ENCODE measurements at places on chromosomes 13 and 19.

DNA sequence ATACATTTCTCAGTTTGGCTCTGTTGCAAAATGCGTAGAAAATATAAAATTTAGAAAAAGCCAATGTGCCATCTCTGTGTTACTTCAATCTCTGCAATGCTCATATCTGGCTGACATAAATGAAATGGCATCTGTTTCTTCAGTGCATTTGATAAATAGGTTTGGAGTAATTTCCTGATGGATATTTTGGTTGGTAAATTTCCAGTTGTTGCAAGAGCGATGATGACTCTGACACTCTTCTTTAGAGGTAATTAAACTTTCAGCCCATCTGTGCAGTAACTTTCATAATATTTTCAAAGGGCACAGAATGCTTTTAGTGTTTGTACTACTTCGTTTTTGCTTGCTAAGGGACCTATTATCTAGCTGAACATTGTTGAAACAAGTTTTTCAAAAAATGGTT lies 1286.4 kb downstream of the PCDH9 start:
- DNase-seq = no peak

DNA sequence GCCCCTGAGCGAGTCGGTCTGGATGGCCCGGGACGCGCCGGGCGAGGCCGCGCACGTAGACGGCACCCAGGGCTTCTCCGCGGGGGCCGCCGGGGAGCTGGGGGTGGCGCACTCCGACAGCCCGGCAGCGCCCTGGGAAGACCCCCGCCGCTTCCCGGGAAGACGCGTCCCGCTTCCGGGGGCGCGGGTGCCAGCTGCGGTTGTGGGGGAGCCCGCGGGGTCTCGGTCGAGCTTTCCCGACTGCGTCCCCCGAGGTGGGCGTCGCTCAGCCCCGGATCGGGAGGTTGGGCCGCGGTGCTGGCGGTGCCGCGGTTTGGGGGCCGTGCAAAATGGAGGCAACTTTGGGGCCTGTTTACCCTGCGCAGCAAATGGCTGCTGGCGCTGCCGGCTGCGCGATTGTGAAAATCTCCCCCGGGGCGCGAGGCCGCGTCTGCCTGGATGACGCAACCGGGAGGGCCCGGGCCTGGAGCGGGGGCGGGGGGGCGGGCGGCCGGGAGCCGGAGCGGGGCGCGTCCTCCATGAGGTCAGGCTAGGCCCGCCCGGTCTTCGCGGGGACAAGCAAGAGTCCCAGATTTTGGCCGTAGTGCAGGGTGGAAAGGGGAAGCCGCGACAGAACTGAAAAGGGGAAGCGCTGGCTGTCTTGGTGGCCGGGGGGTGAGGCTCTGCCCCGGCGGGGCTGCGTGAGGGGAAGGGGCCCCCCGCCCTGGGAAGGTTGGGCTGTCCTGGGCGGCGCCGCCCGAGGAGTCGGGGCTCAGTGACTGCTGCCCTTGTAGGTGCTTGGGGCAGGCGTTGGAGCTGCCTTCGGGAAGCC lies 11.3 kb downstream of the PEAK3 start:
- peak; percentile 67 for DNase-seq

DNA sequence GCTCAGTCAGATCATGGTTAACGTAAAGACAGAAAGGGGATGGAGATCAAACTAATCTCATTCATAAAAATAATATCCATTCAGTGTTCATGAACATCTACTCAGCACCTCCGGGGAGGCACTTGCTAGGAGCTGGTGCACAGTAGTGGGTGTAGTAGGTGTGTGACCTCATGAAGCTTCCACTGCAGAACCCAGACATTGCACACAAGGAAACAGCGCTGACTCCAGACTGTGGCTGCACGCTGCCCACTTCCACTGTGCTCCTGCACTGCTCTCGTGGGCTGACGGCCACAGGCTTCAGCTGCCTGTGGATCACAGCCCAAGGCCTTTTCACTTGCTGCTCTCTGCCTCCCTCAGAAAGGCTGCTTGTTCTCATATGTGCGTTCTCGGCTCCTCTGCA lies 214.4 kb upstream of the ZNF507 start:
- DNase-seq = no peak

- no peak for DNase-seq
Observed at GRCh38 chr13:69955271-69955670, 152.4 kb upstream of the ATXN8OS start.

GRCh38 chr13:103288114-103288513 lies 221.9 kb upstream of the SLC10A2 start:
- no peak for DNase-seq

DNA sequence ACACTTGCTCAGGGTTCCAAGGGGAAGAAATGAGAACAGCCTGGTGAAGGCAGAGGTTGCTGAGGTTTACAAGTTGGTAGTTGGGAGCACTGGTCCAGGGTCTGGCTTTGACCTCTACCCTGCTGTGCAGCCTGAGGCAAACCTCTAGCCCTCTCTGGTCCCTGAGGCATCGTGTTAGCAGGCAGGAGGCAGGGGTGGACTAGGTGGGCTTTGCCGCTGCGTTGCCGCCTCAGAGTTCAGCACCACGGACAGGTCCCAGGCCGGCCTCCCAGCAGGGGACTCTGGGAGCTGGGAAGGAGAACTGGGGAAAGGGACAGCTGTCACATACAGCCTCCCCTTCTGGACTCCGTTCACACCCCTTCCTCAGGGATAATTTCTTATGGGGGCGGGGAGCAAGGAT lies 3.1 kb downstream of the NCAN start:
- DNase-seq = no peak

DNA sequence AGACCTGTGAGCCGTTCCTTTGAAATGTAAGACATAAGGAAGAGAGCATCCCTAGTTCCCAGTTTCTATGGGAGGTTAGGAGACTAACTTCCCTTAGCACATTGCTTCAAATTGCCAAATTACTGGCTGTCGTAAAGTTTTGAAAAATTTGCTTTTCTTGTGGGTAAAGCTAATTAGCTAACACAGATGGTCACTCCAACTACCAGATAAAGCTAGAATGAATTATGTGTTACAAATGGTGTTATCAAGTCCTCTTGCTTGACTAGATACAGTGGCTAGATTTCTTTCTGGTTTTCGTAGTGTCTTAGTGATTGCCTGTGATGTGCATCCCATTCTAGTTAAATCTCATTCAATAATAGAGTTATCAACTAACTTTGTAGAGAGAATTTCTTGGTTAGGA lies 416.6 kb upstream of the ATXN8OS start:
- no peak for DNase-seq

DNA sequence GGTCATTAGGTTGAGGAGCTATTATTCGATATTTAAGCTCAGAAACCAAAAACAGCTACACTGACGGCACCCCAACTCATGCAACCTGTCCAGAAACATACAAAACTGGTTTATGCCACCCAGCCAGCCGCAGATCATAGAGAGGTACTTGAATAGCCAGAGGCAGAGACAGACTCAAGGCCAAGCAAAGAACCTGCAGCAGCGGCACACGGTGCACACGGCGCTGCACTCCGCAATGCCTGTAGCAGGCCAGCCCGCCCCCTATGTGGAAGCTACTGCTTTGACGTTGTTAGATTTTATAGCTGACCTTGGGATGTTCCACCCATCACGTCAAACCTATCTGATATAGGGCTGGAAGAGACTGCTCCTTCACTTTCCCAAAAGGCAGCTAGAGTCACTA lies 11.9 kb upstream of the DHRS12 start:
- DNase-seq = no peak

DNA sequence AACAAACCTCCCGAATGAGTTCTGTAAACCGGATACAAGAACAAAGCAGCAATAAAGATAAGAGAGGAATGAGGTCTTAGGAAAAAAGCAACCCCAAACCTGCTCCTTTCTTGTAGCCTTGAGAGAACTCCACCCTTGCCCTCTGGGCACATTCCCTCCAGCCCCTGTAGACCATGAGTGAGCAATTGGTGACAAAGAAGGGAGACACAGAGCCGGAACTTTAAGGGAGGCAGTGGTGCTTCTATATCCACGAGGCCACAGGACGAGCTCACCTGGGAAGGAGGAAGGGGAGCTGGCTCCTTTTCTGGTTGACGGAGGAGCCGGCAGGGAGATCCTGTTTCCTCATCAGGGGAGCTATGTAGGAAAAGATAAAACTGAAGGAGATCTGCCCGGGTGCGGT lies 13.0 kb downstream of the BRME1 start:
- no peak for DNase-seq

DNA sequence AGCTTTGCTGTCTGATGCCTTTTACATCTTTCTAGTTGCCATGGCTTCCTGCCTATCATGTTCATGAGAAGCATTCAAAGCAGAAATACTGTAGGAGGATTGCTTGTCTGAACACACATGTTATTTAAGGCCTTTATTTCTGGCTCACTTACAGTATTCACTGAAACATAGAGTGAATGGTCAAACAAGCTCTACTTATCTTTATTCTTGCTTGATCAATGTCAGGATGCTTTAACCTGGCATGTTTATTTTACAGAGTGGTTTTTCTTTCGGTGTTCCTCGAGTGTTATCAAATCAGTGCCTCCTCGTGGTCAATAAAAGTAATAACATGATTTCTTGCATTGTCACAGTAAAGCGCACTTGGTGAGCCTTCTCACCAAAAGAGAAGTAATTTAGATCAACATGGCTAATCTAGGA lies 73.5 kb upstream of the PCDH17 start:
- no peak for DNase-seq

DNA sequence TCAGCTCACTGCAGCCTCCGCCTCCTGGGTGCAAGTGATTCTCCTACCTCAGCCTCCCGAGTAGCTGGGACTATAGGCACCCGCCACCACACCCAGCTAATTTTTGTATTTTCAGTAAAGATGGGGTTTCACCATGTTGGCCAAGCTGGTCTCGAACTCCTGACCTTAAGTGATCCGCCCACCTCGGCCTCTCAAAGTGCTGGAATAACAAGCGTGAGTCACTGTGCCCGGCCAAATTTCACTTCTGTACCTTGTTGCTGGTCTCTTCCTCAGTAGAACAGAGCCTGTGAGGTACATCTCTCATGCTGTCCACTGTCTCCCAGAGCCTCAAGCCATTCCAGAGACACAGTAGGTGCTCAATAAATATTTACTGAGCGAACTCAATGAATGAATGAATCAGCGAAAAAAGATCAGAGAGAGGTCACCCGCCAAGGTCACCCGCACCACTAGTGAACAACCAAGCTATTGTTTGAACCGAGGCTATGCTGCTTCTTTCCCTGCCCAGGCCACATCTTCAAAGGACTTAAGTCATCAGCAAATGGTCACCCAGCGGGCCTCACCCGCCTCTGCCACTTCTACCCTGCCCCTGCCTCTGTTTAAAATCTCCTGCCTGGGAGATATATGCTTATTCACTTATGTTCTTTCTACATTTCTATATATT lies 9.3 kb downstream of the TMEM143 start:
- no peak for DNase-seq

DNA sequence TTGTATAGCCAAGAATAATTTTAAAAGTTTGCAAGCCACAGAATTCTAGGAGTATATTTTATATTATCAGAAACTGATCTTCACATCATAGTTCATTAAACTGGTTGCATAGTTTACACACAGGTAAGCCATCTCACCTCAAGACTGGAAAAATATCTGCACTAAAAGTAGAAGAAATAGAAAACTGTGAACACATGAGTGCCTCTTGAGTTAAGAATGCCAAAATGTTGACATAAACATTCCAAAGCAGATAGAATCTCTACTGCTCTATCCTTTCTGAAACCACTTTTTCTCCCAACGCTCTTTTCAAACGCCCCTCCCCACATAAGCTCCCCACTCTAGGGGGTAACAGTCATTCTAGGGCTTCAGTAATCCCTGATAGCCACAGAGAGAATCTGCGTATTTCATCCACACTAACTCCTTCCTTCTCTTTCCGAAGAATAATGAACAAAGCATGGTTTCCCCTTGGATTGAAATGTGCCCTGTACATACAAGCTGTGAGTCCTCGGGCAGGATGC lies 201.5 kb downstream of the IRS2 start:
- DNase-seq = no peak

DNA sequence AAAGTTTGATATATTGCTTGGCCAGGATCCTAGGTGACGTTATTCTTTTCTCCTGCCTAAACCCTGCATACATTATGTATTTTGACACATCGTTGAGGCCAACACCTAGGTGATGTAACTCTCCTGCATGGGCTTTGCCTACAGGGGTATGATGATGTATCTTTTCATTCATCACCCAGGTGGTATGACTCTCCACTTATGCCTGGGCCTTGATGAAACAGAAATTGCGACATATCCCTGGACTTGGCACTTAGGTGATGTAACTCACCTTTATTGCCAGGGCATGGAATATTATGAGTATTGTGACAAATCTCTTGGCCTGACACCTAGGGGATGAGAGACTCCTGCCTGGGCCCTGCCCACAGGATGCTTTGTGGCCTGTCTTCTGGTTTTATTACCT lies 18.5 kb upstream of the ZNF681 start:
- no peak for DNase-seq

GRCh38 chr19:7902796-7903243 lies 857 bp upstream of the MAP2K7 start:
- no peak for DNase-seq

DNA sequence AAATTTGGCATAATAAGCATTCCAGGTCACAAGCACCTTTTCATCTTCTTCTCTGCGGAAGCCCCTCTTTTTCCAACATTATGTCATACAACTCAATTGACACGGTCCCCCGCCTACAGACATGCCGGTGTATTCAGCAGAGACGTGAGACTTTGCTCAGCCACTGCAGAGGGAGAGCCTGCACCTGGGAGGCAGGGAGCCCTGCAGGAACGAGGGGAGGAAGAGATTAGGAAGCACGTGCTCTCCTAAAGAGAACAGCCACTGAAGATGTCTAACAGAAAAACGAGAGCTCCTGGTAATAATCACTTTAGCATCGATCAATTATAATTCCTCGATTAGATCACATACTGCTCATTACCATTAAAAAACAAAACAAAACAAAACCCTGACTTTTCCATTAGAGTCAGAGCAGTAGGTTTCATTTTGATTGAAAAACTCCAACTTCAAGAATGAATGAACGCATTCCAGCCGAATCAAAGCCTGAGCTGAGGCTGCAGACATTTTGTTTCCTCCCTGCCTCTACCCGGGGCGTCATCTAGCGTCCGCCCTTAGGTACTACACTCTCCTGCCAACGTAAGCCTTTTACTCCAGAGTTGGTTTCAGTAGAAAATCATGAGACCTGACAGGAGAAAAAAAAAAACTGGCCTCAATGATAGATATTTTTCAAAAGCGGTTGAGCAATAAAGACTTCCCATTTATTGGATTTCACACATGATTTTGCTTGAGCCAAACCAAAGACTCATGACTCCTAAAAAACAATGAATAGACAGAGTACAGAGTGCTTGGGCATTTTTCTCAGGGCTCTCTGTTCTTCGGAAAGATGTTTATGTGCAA lies 194.5 kb downstream of the KATNAL1 start:
- DNase-seq = peak; percentile 76

DNA sequence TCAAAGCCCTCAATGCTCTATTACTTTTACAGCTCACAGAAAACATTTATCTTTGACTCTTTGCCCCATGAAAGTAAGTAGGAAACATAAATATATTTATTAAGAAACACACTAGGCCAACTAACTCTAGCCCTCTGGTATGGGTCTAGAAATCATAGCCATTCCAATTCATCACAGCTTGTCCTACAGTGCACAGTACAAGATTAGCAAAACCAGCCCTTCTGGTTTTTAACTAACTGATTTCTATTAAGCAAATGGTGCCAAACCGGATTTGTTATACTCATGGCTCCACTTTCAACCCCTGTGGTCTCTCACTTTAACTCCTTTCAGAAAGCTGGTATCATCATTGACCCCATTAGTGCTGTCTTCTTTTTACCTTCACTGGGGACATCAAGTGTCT lies 5.6 kb upstream of the LRRC63 start:
- no peak for DNase-seq
